ENCODE measurements at places on chromosomes 5 and 9.

DNA sequence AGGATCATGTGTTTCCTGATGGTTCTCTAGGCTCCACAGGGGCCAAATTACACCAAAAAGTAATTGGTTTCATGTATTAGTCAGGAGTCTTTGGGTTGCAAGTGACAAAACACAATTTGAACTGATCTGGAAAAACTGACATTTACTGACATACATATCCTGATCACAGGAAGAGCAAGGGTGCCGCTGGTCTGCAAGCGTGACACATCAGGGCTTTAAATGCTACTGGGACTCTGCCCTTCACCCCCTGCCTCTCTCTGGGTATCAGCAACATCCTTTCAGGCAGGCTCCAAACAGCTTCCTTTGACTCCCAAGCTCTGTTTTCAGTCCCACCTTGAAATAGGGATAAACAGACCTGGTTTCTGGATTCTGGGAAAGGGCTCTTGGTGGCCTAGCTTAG, 197.5 kb downstream of the PALM2AKAP2 start:
- no peak for DNase-seq

DNA sequence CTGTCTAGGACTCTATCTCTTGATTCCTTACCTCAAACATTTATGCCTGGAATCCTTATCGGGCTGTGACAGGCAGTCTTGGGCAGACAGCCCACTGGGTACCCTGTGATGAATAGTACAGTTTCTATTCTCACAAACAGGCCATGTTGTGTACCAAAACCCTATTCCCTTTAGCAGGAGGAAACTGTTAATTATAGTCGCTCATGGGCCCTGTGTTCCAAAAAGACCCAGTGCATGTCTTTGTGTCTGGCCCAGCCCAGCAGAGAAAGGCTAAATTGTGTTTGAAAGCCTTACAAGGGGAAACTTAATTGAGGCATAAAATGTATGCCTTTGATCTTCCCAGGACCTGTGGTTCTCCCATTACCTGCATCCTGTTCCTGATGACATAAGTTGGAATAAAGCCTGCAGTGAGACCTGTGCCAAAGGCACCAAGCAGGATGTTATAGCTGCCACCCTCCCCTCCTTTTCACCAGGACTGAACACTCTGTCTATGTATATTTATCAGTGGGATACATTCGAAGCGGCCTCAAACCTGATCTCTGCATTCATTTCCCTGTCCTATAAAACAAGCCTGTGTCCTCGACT, 43.3 kb downstream of the TLR4 start:
- DNase-seq = no peak

GRCh38 chr5:38931731-38932130, 85.9 kb downstream of the OSMR start:
- DNase-seq = no peak

DNA sequence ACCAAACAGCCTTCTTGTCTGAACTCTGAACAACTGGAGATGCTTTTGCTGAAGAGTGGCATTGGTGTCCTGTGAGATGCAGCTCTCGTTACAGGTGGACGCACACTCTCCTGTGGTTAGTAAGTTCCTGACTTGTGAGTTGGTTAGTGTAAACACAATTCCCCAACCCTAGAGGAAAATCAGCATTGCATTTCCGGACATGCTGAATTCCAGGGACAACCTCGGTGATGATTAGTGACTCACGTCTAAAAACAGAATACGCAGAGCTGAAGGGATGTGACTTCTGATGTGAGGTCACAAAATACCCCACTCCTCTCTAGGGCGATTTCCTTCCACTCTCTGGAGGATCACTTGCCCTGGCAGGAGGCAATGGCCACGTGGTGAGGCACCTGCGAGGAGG, 5.0 kb downstream of the OR2V2 start:
- DNase-seq = no peak

GRCh38 chr5:113147101-113147508, 170.5 kb downstream of the DCP2 start:
- no peak for DNase-seq

DNA sequence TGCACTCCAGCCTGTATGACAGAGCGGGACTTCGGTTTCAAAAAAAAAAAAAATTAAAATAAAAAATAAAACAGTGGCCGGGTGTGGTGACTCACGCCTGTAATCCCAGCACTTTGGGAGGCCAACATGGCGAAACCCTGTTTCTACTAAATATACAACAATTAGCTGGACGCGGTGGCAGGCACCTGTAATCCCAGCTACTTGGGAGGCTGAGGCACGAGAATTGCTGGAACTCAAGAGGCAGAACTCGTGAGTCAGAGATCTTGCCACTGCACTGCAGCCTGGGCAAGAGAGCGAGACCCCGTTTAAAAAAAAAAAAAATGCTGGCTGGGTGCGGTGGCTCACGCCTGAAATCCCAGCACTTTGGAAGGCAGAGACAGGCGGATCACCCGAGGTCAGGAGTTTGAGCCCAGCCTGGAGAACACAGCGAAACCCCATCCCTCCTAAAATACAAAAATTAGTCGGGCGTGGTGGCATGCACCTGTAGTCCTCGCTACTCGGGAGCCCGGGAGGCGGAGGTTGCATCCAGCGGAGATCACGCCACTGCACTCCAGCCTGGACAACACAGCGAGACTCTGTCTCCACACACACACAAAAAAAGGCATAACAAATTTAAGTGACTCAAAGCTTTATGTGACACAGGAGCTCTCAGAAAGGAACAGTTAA, 1.5 kb upstream of the NPM1 start:
- DNase-seq = no peak

- DNase-seq = no peak
Observed at GRCh38 chr9:86733929-86734328, 213.4 kb downstream of the GAS1 start.

GRCh38 chr9:136043441-136043991, 51.6 kb downstream of the NACC2 start:
- DNase-seq = no peak

GRCh38 chr5:96150007-96150406, 188.4 kb upstream of the ELL2 start:
- no peak for DNase-seq

- DNase-seq = no peak
Observed at GRCh38 chr9:88947581-88948573, 43.4 kb upstream of the S1PR3 start.

DNA sequence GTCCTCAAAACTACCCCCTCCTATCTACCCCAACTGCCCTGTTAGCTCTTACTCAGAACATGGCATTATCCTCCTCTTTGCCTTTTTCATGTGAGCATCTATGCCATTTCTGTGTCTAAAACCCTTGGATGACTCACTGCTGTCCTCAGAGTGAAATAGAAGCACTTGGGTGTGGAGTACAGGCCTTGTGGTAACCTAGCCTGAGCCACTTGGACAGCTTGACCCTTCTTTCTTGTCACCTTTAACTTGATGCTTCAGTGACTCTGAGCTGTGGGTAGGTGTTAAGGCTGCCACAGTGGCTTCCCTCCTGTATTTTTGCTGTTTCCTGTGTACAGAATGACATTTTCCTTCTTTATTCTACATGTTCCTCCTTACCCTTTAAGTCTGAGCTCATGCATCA, 391.4 kb downstream of the SH3GL2 start:
- no peak for DNase-seq

DNA sequence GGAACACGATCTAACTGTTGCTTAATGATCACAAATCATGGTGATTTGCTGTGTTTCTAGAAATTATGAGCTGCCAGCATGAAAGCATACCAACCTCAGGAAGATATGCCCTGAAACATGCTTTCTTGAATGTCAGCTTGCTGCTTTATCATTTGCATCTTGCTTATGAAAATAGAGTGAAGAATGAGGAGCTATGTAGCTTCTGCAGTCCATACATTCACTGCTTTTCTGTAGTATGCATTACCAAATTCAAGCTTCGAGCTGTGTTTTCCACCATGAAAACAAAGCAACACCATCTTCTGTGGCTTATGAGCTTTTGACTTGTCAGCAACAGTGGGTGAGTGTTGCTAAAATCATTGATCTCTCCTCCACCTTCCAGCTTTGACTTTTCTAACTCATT, 16.5 kb downstream of the F2RL2 start:
- no peak for DNase-seq

DNA sequence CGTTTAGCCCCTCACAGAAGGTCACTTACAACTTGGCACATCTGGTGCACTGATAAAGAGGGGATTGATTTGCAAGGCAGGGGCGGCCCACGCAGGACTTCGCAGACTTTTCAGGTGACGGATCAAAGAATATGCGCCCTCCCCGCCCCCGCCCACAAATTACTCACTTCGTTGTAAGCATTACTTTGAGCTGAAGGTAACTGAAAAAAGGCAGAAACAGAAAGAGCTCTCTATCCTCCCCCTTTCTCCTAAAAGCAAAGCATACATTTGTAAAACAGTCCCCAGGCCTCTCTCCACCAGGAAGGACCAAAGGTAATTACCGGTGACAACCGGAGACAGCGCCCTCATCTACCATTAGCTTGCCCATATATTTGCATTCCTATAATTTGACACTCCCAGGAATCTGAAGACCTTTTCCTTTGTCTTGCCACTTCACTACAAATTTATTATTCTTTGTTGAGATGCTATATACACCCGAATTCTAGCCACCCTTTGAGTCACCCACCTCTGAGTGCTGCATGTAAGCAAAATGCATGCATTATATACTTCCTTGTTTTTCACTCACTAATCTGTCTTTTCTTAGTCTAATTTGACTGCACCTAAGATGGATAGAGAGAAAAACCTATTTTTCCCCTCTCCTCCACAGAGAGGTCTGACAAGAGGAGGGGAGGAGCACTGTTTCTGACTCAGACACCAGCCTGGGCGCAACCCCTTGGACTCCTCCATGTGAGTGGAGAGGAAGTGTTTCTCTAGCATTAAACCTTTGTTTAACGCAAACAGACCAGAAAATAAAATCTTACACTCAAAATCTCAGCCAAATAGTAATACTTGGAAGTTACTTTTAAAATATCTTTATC, 74.7 kb upstream of the SPIN1 start:
- peak; percentile 35 for DNase-seq

DNA sequence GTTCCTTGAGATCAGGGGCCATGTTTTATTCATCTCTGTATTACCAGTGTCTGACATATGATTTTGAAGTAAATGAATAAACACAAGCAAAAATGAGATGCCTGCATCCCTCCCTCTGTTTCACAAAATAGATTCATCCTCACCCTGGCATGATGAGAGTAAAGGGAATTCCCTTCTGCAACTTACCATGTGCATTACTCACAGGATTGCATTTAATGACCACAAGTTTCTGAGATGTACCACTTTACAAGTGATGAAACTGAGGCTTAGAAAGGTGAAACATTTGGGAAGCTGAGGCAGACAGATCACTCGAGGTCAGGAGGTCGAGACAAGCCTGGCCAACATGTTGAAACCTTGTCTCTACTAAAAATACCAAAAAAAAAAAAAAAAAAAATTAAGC, 74.2 kb upstream of the TNFSF8 start:
- no peak for DNase-seq

DNA sequence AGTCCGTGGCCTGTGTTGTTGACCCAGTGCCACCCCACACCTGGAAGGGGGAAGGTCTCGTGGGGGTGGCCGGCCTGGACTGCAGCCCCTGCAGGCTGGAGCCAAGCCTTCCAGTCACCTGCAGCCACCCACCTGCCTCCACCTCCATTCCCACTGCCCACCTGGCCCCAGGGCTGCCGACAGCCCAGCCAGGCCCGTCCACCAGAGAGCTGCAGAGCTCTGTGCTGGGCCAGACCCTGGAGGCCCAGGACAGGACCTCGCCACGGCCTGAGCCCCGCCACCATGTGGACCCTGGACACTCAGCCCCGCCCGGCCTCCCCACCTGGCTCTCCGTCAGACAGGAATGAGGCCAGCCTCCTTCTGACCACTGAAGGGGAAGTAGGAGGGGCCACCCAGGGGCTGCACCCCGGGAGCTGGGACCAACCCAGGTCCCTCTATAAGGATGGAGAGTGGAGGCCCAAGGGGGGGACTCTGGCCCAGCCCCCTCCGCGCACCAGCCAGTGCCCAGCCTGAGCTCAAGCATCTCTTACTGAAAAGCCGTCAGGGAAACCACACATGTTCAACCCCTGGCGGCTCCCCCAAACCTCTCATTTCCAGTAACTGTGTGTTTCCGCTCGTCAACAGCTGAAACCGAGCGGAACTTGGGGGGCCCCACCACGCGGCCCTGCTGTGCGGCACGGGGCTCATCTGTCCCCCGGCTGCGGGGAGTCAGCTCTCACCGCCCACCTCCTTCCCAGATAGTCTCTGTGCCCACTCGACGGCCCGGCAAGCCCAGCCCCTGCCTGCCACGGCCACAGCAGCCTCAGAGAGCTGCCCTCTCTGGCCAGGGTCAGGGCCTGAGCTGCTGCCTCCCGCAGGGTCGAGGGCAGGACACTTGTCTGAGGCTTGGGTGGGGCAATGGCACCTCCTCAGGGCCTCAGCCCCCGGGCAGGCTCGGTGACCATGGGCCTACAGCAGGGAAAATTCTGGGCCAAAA, 12.8 kb downstream of the NOTCH1 start:
- DNase-seq = peak; percentile 53

- DNase-seq = no peak
Observed at GRCh38 chr9:128552744-128553440, 505 bp downstream of the SPTAN1 start.

GRCh38 chr5:149409268-149409948, 30.3 kb upstream of the IL17B start:
- DNase-seq = no peak

DNA sequence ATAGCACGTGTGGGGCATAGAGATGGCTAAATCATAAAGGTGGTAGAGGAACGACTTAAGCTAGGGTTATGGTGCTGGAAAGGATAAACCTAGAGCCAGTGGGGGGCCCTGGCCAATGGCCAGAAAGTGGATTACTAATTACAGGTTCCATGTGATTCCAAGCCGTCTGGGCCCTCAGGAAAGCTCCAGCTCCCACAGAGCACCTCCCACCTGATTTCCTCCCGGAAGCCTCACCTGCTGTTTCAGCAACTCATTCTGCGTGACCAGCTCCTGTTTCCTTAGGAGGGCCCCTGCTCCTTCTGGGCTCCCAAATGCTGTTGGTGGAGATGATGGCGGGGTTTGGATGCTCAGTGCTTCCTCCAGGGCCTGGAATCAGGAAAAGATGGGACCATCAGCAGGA, 16.2 kb downstream of the GPX3 start:
- no peak for DNase-seq

- no peak for DNase-seq
Observed at GRCh38 chr5:33300209-33300742, 140.5 kb upstream of the TARS1 start.

- DNase-seq = no peak
Observed at GRCh38 chr9:133056533-133056932, 5.2 kb upstream of the CEL start.

DNA sequence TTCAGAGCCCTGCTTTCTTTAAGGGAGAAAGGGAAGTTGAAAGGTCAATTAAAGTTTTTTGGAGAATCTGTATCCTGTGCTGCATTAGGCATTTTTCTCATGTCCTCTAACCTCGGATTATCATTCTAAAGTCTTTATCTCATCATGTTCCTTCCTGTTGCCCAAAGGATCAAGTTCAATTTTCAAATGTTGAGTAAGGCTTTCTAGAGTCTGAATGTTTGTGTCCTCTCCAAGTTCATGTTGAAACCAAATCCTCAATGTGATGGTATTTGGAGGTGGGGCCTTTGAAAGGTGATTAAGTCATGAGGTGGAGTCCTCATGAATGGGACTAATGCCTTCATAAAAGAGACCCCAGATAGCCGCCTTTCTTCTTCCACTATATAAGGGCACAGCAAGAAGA, 20.2 kb upstream of the TNC start:
- DNase-seq = no peak

Measured in stimulated activated CD4-positive, alpha-beta T cell treated with anti-CD3 and anti-CD28 coated beads, Interleukin-1b, Interleukin-23, amount 100 ng/mL, for 1 hour (primary cell).